ENCODE measurements at places on chromosomes 4 and X. TPM values are rescaled to one million over a fixed set of nuclear protein-coding genes. Genes with fewer than 3 reads are reported as not detected.

The ADAM29 gene
- not detected for total RNA-seq

The GAGE1 gene
- not detected for total RNA-seq

The NR3C2 gene
- total RNA-seq, result 18.1 TPM

The FAT4 gene
- total RNA-seq, result 53.6 TPM

The ZAR1 gene
- total RNA-seq, result 1.8 TPM

The OGT gene
- total RNA-seq, result 258 TPM

The RS1 gene
- not detected for total RNA-seq

The LRP2BP gene
- 7.6 TPM for total RNA-seq

The AMOT gene
- 55.2 TPM for total RNA-seq

The PDE5A gene
- total RNA-seq, result 223 TPM

The SASH3 gene
- total RNA-seq, result 16.2 TPM

The DGAT2L6 gene
- total RNA-seq, result not detected

DNA sequence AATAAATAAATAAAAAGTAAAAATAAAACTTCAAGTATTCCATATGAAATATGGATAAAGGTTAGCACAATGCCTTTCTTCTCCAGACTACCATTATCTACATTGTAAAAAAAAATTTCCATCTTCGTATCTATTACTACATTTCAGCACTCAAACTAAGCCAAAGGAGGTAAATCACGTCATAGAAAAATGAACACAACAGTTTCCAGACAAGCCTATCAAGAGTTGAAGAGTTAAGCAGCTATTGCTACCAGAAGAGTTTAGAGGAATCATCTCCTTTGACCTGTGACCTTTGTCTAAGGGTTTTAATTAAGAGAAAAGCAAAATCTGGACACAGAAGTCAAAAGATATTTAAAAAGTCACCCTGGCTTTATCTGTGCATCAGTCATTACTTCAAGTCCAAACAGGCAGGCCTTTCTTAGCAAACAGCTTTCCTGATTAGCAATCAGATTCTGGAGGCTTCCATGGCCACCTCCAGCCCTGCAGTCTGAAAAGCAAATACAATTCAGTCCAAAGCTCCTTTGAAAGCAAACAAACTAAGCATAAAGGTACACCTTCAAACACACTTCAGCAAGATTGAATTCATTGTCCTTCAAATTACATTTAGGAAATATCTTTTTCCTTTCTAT is 82.2 kb downstream of the APBB2 start:
- DNase-seq, result no peak
- no peaks in the 10 kb centered on the region for H3K27me3 ChIP-seq
- peaks cover 35% of the 10 kb centered on the region for H3K4me1 ChIP-seq

GRCh38 chrX:101685923-101686322 is 26.3 kb upstream of the ARMCX2 start:
- no peaks in the 10 kb centered on the region for H3K27me3 ChIP-seq
- H3K4me1 ChIP-seq, result no peaks in the 10 kb centered on the region
- no peaks in the 10 kb centered on the region for H3K36me3 ChIP-seq
- H3K27ac ChIP-seq, result no peak overlapping the region

GRCh38 chr4:119664168-119664907 is 35.7 kb upstream of the PDE5A start:
- peak overlapping the region; percentile 63 for H3K4me3 ChIP-seq
- H3K27ac ChIP-seq, result peak overlapping the region; percentile 31
- no peak for DNase-seq
- H3K36me3 ChIP-seq, result no peaks in the 10 kb centered on the region
- peaks cover 3% of the 10 kb centered on the region for H3K4me1 ChIP-seq
- no peaks in the 10 kb centered on the region for H3K27me3 ChIP-seq

DNA sequence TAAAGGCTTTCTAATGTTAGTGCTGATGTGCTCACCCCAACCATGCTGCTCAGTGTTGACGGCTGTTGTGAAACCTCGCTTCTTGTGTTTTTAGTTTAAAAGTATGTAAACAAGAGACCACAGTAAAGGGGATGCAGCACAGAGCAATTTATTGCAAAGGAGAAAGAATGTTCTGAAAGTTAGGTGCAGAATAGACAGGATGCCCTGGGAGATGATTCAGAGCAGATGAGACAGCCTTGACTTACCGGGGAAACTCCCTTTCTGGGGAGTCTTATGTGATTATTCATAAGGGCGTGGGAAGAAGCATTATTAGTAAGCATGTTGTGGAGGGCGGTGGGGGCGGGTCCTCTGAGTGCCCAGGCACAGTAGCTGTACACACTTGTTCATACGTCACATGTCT is 47.7 kb downstream of the EVC start:
- no peak for DNase-seq
- H3K27me3 ChIP-seq, result no peaks in the 10 kb centered on the region
- H3K4me1 ChIP-seq, result no peaks in the 10 kb centered on the region

DNA sequence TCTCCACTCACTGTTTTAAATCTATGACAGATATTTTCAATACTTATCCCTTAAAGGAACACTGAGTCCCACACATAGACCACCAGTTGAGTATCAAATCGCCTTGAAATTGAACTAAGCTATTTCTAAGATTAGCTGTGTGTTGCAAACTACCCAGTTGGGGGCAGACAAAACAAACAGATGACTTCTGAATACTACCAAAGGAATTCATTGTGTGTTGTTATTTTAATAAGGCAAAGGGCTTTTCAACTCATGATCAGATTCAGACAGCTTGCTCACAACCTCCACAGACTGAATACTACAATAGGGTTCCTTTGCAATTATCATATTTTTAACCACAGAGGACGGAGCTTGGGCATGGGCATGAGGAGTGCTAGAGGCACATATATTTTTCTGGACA is 283.0 kb upstream of the GPC4 start:
- DNase-seq, result no peak
- no peaks in the 10 kb centered on the region for H3K27me3 ChIP-seq
- H3K36me3 ChIP-seq, result no peaks in the 10 kb centered on the region
- no peak overlapping the region for H3K27ac ChIP-seq
- no peaks in the 10 kb centered on the region for H3K4me1 ChIP-seq

DNA sequence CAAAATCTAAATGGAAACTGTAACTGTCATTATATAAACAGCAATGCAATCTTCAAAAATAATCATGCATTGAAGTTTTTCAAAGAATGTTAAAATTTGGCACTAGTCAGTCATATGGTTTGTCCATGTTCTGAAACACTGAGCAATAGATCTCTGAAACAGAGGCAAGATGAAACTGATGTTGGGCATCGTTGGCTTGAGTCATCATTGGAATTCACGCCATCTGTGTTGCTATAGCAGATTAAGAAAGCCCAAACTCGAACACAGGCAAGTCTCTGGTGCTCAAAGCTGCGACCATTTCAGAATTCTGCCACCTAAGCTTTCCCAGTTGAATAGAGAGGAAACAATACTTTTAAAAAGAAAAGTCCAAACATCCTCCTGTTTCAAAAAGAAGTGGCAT is 114.1 kb upstream of the PPARGC1A start:
- H3K36me3 ChIP-seq, result no peaks in the 10 kb centered on the region
- H3K27ac ChIP-seq, result no peak overlapping the region

- H3K27ac ChIP-seq, result no peak overlapping the region
- H3K4me3 ChIP-seq, result no peak overlapping the region
- H3K4me1 ChIP-seq, result peaks cover 3% of the 10 kb centered on the region
- no peaks in the 10 kb centered on the region for H3K36me3 ChIP-seq
- H3K27me3 ChIP-seq, result no peaks in the 10 kb centered on the region
These were observed 17.1 kb upstream of the MAP7D3 start for GRCh38 chrX:136268051-136269048.

- H3K4me3 ChIP-seq, result no peak overlapping the region
- H3K36me3 ChIP-seq, result no peaks in the 10 kb centered on the region
- no peak overlapping the region for H3K27ac ChIP-seq
- no peaks in the 10 kb centered on the region for H3K4me1 ChIP-seq
- H3K27me3 ChIP-seq, result no peaks in the 10 kb centered on the region
- no peak for DNase-seq
These were observed 971.1 kb upstream of the HS3ST1 start for GRCh38 chr4:12399781-12400180.

DNA sequence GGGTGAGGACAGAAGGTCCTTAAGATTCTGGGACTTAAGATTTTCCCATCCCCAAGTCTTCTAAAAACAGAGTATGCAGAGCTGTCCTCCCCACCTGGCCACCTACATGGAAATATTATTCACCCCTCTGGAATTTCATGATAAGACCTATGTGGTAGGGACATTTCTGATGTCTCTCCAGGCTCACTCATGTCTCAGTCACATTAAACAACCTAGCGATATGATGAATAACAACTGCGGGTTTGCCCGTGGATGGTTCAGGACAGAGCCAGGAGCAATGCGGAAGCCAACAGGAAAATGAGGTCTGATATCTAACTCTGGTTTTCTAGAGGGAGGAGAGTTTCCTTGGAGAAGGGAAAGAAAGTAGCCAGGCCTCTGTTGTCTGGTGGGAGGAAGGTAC is 47.4 kb downstream of the TEX13A start:
- H3K4me1 ChIP-seq, result no peaks in the 10 kb centered on the region
- H3K4me3 ChIP-seq, result no peak overlapping the region
- no peaks in the 10 kb centered on the region for H3K36me3 ChIP-seq
- no peak overlapping the region for H3K27ac ChIP-seq

DNA sequence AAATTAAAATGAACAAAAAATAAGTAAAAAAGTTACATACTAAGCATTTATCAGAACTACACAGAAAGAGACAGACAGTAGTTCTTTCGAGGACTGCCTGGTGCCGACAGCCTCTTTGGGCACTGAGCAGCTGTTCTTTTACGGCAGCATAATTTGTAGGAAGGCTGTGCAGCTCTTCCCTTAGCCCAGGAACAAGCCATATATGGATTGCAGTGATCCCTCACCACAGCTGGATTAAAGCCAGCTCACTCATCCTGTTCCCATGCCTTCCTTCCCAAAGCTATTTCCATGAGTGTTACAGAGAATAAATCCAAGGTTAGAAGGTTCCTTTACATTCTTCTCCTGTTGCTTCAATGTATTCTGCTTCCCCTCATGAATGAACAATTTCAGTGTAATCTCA is 71.7 kb downstream of the DDX60L start:
- DNase-seq, result peak; percentile 11
- H3K4me3 ChIP-seq, result peak overlapping the region; percentile 52
- peaks cover 12% of the 10 kb centered on the region for H3K4me1 ChIP-seq
- H3K27ac ChIP-seq, result no peak overlapping the region

- no peaks in the 10 kb centered on the region for H3K36me3 ChIP-seq
- no peak overlapping the region for H3K4me3 ChIP-seq
- no peaks in the 10 kb centered on the region for H3K4me1 ChIP-seq
- no peak overlapping the region for H3K27ac ChIP-seq
- no peak for DNase-seq
These were observed 65.6 kb downstream of the MRPL1 start for GRCh38 chr4:77927991-77928925.

- no peaks in the 10 kb centered on the region for H3K36me3 ChIP-seq
- DNase-seq, result no peak
- no peak overlapping the region for H3K27ac ChIP-seq
- H3K4me3 ChIP-seq, result no peak overlapping the region
These were observed 276.9 kb upstream of the TACR3 start for GRCh38 chr4:103996637-103997036.

DNA sequence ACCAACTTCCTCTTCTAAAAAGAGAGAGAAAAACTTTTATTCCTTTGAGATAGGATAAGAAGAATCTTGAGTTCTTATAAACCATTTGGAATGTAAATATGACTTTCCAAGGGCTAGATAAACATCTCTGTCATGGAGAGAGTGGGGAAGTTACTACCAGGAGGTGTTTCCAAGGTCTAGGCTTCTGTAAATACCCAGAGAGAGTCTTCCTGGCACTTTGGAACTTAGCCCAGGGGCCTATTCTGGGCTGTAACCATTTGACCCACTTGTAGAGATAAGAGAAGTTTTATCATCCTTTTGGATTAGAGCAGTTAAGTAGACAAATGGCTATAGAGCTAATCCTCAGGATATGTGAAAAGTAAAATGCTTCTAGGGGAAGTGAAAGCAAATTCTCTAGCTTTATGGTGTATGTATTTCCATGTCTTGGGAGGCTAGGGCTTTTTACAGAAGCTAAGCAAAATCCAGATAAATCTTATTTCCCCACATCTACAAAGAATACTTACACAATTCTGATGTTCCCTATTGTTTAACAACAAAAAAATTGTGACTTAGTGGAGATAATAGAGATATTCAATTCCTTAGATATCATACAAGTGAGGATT is 51.1 kb downstream of the MCUB start:
- no peaks in the 10 kb centered on the region for H3K36me3 ChIP-seq
- no peak for DNase-seq
- H3K27me3 ChIP-seq, result no peaks in the 10 kb centered on the region
- no peak overlapping the region for H3K27ac ChIP-seq

DNA sequence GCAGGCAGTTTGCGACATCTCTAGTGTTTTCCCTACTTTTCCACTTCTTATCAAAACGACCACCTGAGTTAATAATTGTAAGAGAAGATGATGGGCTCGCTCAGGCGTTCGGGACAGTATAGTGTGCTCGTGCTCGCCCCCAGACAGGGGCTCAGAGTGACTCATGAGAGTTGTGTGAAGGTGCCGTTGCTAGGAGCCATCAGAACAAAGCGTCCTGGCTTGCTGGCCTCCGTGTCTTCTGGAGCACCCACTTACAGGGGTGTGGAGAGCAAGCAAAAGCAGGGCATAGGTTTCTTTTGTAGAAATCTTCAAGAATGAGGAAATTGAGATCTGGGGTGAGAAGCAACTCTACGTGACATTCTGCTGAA is 73.0 kb upstream of the ADGRG2 start:
- no peaks in the 10 kb centered on the region for H3K27me3 ChIP-seq
- H3K27ac ChIP-seq, result no peak overlapping the region
- no peak overlapping the region for H3K4me3 ChIP-seq

GRCh38 chr4:61614231-61614630 is 414.1 kb downstream of the ADGRL3 start:
- H3K4me3 ChIP-seq, result no peak overlapping the region
- no peak overlapping the region for H3K27ac ChIP-seq
- no peak for DNase-seq
- no peaks in the 10 kb centered on the region for H3K4me1 ChIP-seq
- no peaks in the 10 kb centered on the region for H3K36me3 ChIP-seq

DNA sequence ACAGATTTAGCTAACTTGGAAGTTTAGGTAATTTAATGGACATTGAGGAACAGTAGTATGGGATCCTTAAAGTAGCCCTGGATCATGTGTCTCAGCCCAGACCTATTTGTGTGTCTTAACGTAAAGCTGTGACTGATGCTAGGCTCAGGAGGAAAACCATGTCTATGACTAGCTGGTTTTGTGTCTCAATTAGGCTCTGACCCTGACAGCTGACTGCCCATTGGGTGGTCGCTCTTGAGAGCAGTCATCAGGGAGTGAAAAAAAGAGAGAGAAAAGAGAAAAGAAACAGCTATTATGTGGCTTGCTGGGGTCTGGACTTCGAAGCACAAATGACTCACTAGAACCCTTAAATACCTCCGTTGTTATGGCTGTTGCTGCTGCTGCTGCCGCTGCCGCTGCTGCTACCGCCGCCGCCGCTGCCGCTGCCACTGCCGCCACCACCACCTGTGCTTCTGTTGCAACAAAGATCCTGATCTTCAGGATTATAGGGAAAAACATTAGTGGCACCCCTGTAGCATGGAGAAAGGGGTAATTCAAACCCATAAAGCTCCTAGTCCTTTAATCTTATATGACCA is 70.7 kb downstream of the GSPT2 start:
- H3K27me3 ChIP-seq, result no peaks in the 10 kb centered on the region
- DNase-seq, result no peak
- no peak overlapping the region for H3K4me3 ChIP-seq
- H3K36me3 ChIP-seq, result no peaks in the 10 kb centered on the region

- H3K4me3 ChIP-seq, result no peak overlapping the region
- no peaks in the 10 kb centered on the region for H3K27me3 ChIP-seq
- no peak for DNase-seq
- no peak overlapping the region for H3K27ac ChIP-seq
- H3K36me3 ChIP-seq, result no peaks in the 10 kb centered on the region
- H3K4me1 ChIP-seq, result no peaks in the 10 kb centered on the region
These were observed 660.5 kb upstream of the ATOH1 start for GRCh38 chr4:93168053-93168452.

GRCh38 chr4:16626945-16627344 is 271.5 kb downstream of the LDB2 start:
- no peaks in the 10 kb centered on the region for H3K4me1 ChIP-seq
- no peak overlapping the region for H3K4me3 ChIP-seq
- H3K36me3 ChIP-seq, result no peaks in the 10 kb centered on the region
- no peaks in the 10 kb centered on the region for H3K27me3 ChIP-seq
- no peak for DNase-seq
